ENCODE measurements at places on chromosomes 1 and 21. TPM values are rescaled to one million over a fixed set of nuclear protein-coding genes. Genes with fewer than 3 reads are reported as not detected.
A peak's percentile ranks its signal among the peaks of the same experiment; 100 is the strongest.

The SUSD4 gene
- 0.18 TPM for total RNA-seq

The RHOC gene
- total RNA-seq: 23.0 TPM

The ZBTB7B gene
- total RNA-seq: 34.7 TPM

GRCh38 chr1:42250164-42250563 lies 84.9 kb downstream of the FOXJ3 start:
- no peaks in the 10 kb centered on the region for H3K27me3 ChIP-seq
- no peak overlapping the region for H3K4me3 ChIP-seq
- no peak overlapping the region for H3K27ac ChIP-seq
- H3K4me1 ChIP-seq: no peaks in the 10 kb centered on the region
- DNase-seq: no peak

GRCh38 chr1:54051933-54052430 lies 1.0 kb downstream of the TMEM59 start:
- no peaks in the 10 kb centered on the region for H3K36me3 ChIP-seq
- peak overlapping the region; percentile 93 for H3K4me3 ChIP-seq
- no peak for DNase-seq

DNA sequence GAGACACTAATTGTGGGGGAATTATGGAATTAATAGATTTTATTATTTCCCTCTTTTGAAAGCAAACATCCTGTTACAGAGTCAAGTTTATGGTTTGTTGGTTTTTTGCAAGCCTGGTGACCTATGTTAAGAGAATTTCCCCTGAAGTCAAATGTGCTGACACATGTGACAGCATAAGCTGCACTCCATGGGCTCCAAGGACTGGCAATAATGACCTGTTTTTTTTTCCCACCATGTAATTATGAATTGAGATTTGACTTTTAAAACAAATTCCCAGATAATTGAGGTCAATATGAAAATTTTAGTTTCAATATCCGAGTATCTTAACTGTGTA lies 242.5 kb upstream of the SGIP1 start:
- H3K27me3 ChIP-seq: no peaks in the 10 kb centered on the region
- no peak overlapping the region for H3K27ac ChIP-seq
- H3K4me1 ChIP-seq: peaks cover under 1% of the 10 kb centered on the region

DNA sequence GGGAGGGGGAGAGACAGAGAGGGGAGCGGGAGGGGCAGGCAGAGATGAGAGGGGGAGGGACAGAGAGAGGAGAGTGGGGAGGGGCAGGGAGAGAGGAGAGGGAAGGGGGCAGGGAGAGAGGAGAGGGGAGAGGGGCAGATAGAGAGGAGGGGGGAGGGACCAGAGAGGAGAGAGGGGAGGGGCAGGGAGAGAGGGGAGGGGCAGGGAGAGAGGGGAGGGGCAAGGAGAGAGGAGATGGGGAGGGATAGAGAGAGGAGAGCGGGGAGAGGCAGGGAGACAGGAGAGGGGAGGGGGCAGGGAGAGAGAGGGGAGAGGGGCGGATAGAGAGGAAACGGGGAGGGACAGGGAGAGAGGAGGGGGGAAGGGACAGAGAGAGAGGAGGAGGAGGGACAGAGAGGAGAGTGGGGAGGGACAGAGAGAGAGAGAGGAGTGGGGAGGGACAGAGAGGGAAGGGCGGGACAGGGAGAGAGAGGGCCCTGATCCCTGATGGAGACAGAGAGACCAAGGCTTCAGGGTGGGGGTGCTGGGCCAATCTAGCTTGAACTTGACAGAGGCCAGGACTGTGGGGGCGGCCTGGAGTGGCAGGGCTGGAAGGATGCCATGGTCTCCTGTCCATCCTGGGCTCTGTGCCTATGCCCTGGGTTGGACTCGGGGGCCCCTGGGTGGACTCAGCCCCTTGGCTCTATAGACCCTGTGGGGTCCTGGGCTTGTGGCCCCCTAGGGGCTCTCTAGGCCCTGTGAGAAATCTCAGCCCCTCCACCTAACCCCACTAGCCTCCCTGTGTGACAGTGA lies 43.6 kb downstream of the DMRTB1 start:
- no peaks in the 10 kb centered on the region for H3K36me3 ChIP-seq
- no peak overlapping the region for H3K4me3 ChIP-seq
- no peak overlapping the region for H3K27ac ChIP-seq

GRCh38 chr21:41520560-41521442 lies 12.8 kb upstream of the TMPRSS2 start:
- no peak overlapping the region for H3K4me3 ChIP-seq
- H3K27ac ChIP-seq: no peak overlapping the region
- no peaks in the 10 kb centered on the region for H3K36me3 ChIP-seq
- no peaks in the 10 kb centered on the region for H3K27me3 ChIP-seq
- no peaks in the 10 kb centered on the region for H3K4me1 ChIP-seq

- no peak overlapping the region for H3K27ac ChIP-seq
- peaks cover 10% of the 10 kb centered on the region for H3K27me3 ChIP-seq
- H3K36me3 ChIP-seq: no peaks in the 10 kb centered on the region
- H3K4me1 ChIP-seq: no peaks in the 10 kb centered on the region
- no peak overlapping the region for H3K4me3 ChIP-seq
These were observed 11.7 kb upstream of the WNT4 start for GRCh38 chr1:22154626-22155025.

DNA sequence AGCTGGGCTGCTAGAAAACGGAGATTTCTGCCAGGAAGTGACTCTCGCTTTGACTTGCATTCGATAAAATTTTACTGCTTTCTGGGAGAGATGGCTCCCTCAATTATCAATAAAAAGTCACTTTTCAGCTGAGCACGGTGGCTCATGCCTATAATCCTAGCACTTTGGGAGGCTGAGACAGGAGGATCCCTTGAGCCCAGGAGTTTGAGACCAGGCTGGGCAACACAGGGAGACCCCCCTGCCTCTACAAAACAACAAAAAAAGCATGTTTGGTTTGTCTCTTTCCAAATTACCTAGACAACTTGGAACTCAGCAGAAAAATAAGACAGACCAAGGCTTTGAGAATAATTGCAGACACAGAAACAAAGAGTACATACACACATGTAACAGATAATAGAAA lies 12.9 kb upstream of the ENSA start:
- DNase-seq: no peak
- no peaks in the 10 kb centered on the region for H3K27me3 ChIP-seq
- no peaks in the 10 kb centered on the region for H3K4me1 ChIP-seq
- no peak overlapping the region for H3K4me3 ChIP-seq
- no peak overlapping the region for H3K27ac ChIP-seq

DNA sequence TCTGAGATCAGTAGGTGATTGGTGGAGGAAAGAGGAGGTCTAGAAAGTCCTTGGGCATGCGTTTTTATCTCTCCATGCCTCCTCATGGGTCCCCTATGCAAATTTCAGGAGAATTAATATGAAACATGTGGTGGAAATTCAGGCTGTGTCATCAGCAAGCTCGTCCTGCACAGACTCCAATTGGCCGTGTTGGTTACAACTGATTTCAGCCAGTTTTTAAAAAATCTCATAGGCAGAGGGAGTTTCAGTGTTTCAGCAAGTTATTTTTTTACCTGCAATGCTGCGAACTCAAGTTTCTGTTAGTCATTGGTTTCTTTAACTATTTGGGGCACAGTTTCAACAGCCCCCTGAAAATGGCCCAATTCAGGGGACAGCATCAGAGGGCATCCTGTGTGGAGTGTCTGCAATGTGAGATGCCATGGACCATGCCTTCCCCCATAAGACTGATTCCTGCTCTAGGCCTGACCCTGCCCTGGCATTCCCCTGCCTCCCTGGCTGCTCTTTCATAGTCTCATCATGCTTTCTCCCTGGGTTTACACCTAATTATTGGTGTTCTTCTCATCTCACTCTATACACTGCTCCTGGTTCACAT lies 59.9 kb downstream of the C1orf198 start:
- no peak overlapping the region for H3K4me3 ChIP-seq
- H3K36me3 ChIP-seq: no peaks in the 10 kb centered on the region
- DNase-seq: no peak

DNA sequence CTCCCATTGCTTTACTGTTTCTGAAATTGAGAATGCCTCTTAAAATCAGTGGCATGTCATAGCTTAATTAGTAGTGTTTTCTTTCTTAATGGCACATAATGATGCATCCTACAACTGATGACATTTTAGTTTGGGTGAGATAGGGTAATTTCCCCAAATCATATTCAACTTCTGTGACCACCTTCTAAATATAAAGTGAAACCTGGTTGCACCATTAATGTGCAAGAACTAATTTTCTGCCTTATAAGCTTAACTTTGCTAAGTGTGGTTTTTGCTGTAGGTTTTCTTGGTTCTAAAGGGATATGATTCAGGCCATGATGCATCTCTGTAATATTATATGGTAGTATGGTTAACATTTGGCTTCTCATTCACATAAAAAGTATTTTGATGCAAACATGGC lies 8.9 kb downstream of the POGK start:
- H3K4me3 ChIP-seq: no peak overlapping the region
- no peak overlapping the region for H3K27ac ChIP-seq
- no peaks in the 10 kb centered on the region for H3K4me1 ChIP-seq
- peaks cover 51% of the 10 kb centered on the region for H3K36me3 ChIP-seq
- DNase-seq: no peak

DNA sequence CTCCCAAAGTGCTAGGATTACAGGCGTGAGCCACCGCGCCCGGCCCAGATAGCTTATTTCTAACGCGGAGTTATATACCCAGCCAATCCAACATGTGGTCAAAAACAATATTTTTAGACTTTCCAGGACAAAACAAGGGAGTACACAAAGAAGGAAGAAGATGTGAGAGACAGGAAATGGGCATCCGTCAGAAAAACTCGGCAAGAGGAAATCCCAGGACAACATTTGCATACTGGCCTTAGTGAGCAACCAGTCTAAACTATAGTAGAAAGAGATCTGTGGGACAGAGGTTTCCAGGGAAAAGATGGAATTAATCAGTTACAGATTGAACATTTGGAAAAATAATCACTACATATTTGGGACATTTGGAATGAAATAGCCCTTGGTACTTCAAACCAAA lies 11.4 kb downstream of the ARMH1 start:
- DNase-seq: no peak
- no peak overlapping the region for H3K27ac ChIP-seq
- no peaks in the 10 kb centered on the region for H3K27me3 ChIP-seq
- no peak overlapping the region for H3K4me3 ChIP-seq

DNA sequence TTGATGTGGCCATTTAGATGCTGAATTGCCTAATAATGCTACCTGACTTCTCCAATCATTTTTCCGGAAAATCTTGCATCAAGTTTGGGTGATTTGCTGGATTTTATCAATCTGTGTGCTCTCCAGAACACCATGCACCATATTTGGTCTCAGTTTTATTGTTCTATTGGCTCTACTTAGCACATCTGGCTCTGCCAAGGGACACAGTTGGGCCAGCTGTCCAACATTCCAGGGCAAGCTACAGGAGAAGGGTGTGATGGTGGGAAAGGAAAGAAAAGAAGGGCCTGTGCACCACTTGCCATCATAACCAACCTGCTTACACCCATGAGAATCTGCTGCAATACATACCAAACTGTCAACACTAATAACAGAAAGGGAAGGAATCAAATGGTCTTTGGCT lies 90.2 kb upstream of the NFIA start:
- H3K27me3 ChIP-seq: no peaks in the 10 kb centered on the region
- no peak overlapping the region for H3K4me3 ChIP-seq
- no peak for DNase-seq
- no peaks in the 10 kb centered on the region for H3K36me3 ChIP-seq
- no peak overlapping the region for H3K27ac ChIP-seq
- no peaks in the 10 kb centered on the region for H3K4me1 ChIP-seq

DNA sequence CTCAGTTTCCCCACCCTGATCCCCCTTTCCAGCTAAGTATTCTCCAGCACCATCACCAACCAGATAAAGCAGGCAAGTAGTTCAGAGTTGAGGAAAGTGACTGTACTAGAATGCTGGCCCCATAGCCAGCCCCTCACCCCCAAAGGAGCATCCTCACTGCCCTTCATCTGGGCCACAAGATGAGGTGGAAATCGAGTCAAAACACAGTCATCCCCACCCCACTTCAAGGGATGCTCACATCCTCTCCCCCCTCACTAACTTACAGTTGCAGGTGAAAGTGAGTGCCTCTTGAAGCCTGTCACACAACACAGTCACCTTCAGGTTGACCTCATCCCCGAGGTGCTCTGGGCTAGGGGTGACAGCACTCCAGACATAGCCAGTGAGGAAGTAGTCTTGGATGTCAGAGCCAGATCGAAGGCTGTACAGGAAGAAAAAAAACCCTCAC lies 30.4 kb downstream of the PIK3C2B start:
- no peak overlapping the region for H3K27ac ChIP-seq
- no peaks in the 10 kb centered on the region for H3K27me3 ChIP-seq
- H3K4me1 ChIP-seq: peaks cover 44% of the 10 kb centered on the region
- H3K36me3 ChIP-seq: peaks cover 7% of the 10 kb centered on the region

DNA sequence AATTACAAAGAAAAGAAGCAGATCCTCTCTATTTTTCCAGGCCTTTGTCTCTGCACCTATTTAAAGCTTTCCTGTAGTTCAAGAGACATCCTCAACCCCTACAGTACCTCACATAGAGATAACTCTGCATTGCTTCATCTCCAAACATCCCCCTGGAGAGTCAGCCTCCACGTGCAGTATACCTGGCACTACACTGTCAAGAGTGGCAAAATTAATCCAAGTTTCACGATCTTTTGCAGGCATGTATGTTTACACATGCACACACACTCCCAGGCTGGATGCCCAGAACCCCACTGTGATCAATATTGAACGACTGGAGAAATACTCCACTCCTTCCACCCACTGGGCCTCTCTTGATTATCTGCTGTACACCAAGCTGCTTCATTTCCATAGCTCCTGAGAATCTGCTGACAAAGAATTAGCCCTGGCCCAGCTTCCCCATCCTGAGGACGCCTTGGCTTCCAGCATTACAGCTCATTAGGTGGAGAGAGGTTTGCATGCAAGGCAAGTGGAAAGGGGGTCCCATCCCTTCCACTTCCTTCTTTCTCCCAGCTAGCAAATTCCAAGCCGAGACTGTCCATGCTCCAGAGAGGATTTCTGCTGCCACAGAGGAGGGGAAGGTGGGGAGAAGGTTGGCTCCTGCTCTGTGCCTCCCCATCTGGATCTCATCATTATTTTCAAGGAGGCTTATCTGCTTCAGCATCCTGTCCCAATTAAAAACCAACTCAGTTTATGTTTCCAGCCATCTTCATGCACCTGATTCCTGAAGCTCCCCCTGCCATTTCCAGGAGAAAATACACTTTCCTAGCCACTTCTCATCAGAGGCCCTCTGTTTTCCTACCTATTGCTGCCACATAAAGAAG lies 66.5 kb upstream of the GOLT1A start:
- H3K27me3 ChIP-seq: peaks cover 4% of the 10 kb centered on the region
- H3K4me3 ChIP-seq: no peak overlapping the region
- H3K4me1 ChIP-seq: no peaks in the 10 kb centered on the region
- H3K36me3 ChIP-seq: no peaks in the 10 kb centered on the region
- DNase-seq: no peak

DNA sequence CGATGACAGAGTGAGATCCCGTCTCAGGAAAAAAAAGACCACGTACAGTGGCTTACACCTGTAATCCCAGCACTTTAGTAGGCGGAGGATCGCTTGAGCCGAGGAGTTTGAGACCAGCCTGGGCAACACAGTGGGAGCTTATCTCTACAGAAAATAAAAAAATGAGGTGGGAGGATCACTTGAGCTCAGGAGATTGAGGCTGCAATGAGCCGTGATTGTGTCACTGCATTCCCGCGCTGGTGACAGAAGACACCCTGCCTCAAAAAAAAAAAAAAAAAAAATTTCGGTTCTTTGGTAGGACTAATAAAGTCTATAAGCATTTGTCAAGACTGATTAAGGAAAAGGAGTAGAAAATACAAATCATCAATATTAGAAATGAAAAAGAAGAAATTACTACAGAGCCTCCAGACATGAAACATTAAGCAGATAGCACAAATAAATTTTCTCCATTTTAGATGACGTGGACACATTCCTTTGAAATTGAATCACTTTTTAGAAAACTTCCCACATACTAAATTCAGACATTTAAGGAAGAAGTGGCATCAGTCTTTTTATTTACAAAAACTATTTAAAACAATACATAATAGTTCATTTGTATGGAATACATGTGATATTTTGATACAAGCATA lies 30.4 kb downstream of the MORC3 start:
- no peak overlapping the region for H3K27ac ChIP-seq
- no peak overlapping the region for H3K4me3 ChIP-seq
- no peak for DNase-seq
- peaks cover 38% of the 10 kb centered on the region for H3K36me3 ChIP-seq
- no peaks in the 10 kb centered on the region for H3K27me3 ChIP-seq
- H3K4me1 ChIP-seq: no peaks in the 10 kb centered on the region

Measured in CD8-positive, alpha-beta memory T cell (primary cell).